Activated B cell treated with CpG ODN at 0.5 μM for 24 hours (primary cell): ENCODE measurements at places on chromosomes 2 and 18.
A peak's percentile ranks its signal among the peaks of the same experiment; 100 is the strongest.

- no peak for DNase-seq
Measured at GRCh38 chr2:66701251-66701650, 266.3 kb downstream of the MEIS1 start.

GRCh38 chr2:98467082-98467536 is 22.5 kb downstream of the INPP4A start:
- no peak for DNase-seq

DNA sequence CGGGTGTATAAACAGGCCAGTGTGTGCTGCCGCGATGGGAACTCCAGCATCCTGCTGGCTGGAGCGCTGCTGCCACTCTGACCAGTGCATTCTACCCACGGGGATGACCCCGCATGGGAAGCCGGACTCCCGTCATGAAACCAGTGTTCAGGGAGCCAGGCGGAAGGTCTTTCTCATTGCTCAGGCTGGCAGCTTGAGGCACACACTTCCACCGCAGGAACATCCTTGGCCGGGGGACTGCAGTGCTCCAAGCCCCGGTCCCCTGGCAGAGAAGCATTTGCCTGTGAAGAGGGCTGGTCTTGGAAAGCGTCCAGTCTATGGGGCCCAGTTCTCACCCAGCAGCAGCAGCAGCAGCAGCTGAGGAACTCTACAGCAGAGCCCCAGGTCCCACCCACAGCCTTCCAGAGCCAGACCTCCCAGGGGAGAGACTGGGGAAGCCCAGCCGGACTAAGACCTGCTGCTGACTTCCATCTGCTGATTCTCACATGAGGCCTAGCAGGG is 235.9 kb downstream of the KLHL29 start:
- no peak for DNase-seq

GRCh38 chr2:79437433-79438267 is 75.2 kb upstream of the CTNNA2 start:
- DNase-seq, result no peak

DNA sequence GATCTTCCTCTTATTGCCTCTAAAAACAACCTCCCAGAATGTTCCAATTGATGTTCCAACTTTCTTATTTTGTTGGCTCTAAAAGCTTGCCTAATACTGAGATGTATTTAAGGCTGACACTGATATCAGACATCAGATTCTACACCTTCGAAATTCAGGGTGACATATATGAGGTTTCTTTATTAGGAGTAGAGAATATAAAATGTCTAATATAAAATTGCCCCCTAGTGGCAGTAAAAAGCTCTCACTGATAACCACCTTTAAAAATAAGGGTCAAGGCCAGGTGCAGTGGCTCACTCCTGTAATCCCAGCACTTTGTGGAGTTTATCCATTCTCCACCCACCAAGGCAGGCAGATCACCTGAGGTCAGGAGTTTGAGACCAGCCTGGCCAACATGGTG is 789.7 kb upstream of the SLC39A10 start:
- DNase-seq, result no peak

DNA sequence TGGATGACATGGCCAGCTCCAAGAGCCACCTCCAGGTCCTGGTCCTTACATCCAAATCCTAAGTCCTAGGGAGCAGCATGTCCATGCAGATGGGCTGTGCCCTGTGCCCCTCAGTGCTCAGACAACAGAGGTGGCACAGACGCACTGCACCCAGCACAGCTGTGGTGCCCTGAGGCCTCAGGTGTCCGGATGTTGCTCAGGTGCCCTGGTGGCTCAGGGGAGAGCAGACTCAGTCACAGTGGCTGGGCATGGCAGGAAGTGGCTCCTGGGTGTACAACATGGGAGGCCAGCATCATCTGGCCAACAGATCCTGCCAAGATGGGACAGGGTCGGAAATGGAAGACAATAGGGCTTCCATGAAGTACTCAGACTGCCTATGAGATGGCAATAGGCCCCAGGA is 50.1 kb downstream of the TIMM21 start:
- no peak for DNase-seq

DNA sequence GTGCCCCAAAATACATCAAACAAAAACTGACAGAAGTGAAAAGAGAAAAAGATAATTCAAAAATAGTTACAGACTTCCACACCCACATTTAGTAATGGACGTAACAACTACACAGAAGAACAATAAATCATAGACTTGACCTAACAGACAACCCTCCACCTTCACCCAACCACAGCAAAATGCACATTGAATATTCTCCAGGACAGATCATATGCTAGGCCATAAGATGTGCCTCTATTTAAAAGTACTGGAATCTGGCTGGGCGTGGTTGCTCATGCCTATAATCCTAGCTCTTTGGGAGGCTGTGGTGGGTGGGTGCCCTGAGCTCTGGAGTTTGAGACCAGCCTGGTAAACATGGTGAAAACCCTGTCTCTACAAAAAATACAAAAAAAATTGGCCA is 20.0 kb downstream of the SLC66A2 start:
- DNase-seq, result no peak

- DNase-seq, result no peak
Measured at GRCh38 chr2:55152475-55153412, 79.3 kb downstream of the CLHC1 start.

- no peak for DNase-seq
Measured at GRCh38 chr2:188016917-188017316, 274.8 kb upstream of the GULP1 start.

DNA sequence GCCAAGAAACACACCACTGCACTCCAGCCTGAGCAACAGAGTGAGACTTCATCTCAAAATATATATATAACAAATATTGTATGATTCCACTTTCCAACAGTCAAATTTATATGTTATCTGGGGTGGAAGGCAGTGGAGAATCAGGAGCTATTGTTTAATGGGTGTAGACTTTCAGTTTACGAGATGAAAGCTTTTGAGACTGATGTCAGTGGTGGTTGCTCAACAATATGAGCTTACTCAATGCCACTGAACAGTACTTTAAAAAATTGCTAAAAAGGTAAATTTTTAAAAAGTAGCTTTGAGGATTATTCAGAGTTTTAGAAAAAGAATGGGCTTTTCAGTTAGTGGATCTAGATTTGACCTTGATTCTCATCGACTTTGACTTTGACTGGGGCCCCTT is 105.9 kb upstream of the ST6GAL2 start:
- no peak for DNase-seq

GRCh38 chr2:31075941-31076590 is 62.2 kb downstream of the GALNT14 start:
- DNase-seq, result no peak

GRCh38 chr2:37377187-37377532 is 32.7 kb downstream of the QPCT start:
- no peak for DNase-seq

DNA sequence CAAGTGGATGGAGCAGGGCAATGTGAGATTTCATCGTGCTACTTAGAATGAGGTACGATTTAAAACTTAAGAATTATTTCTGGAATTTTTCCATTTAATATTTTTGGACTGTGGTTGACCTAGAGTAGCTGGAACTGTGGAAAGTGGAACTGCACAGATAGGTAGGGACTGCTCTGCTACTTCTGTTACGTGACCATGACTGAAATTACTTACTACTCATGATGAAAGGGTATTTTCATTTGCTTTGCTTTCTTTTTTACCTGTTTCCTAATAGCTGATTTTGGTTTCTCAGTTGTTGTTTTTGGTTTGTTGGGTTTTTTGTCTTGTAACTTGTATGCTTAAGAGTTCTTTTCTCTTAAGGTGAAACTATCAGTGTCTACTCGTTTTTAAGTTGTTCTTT is 11.4 kb downstream of the UBE2E3 start:
- no peak for DNase-seq

- DNase-seq, result no peak
Measured at GRCh38 chr2:23828986-23829385, 97.9 kb downstream of the ATAD2B start.

- DNase-seq, result no peak
Measured at GRCh38 chr2:196291426-196291825, 120.0 kb upstream of the STK17B start.

DNA sequence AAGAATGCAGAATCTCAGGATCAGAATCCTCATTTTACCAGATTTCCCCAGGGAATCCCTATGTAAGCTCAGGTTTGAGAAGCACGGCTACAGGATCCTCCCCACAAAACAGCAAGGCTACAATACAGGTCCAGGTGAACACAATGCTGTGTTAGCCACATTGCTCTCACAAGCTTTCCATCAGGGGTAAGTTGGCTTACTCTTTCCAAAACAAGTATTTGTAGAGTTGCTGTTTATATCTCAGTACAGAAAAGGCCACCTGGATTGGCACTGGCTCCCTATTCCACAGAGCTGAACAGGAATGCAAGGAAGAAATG is 11.0 kb downstream of the SPRED2 start:
- no peak for DNase-seq

DNA sequence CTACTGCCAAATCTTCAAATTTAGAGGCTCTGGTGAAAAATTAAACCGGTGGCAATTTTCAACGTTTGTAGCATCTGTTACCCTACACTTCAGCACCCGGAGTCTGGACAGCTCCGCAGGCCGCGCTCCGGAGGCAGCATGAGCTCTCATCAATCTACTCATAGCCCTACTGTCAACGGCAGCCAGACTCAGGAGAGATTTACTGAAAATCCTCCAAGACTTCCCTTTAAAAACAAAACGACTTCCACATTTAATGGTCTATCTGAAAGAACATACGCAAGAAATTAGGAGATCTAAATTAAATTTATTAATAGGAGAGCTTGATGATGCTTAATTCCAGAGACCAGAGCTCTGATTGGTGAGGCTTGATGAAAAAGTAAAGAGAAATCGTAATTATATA is 970 bp upstream of the ADCYAP1 start:
- DNase-seq, result no peak

GRCh38 chr2:7573166-7573825 is 656.1 kb downstream of the RNF144A start:
- no peak for DNase-seq

DNA sequence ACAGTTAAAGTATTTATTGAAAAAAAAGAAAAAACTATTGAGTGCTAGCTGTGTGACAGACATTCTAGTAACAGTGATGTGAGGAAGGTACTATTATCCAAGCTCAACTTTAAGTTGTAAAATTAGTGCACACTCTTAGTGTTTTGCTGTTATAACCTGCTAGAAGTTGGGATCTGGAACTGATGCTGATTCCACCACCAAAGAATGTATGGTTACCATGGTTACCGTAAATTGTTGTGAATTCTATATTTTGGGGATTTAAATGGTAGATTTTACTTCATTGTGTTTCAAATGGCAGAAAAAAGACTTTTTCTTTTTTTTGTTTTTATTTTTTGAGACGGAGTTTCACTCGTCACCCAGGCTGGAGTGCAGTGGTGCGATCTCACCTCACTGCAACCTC is 5.3 kb downstream of the AGFG1 start:
- DNase-seq, result no peak

DNA sequence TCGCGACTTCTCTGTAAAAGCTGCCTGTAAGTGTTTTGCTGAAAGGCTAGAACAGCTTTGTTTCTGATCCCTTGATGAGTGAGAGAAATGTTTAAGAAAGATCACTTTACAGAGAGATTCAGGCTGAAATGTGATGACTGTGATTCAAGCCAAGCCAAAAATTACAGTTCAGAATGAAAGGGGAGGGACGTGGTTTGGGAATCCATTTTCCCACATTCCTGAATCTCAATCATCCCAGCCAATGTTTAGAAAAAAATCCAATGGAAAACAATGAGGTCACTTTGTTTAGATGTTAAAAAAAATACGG is 416.7 kb downstream of the ARHGAP15 start:
- DNase-seq, result no peak

- DNase-seq, result no peak
Measured at GRCh38 chr2:120826260-120826648, 90.6 kb downstream of the GLI2 start.

- DNase-seq, result peak; percentile 41
Measured at GRCh38 chr2:221572821-221573429, 821 bp upstream of the EPHA4 start.

DNA sequence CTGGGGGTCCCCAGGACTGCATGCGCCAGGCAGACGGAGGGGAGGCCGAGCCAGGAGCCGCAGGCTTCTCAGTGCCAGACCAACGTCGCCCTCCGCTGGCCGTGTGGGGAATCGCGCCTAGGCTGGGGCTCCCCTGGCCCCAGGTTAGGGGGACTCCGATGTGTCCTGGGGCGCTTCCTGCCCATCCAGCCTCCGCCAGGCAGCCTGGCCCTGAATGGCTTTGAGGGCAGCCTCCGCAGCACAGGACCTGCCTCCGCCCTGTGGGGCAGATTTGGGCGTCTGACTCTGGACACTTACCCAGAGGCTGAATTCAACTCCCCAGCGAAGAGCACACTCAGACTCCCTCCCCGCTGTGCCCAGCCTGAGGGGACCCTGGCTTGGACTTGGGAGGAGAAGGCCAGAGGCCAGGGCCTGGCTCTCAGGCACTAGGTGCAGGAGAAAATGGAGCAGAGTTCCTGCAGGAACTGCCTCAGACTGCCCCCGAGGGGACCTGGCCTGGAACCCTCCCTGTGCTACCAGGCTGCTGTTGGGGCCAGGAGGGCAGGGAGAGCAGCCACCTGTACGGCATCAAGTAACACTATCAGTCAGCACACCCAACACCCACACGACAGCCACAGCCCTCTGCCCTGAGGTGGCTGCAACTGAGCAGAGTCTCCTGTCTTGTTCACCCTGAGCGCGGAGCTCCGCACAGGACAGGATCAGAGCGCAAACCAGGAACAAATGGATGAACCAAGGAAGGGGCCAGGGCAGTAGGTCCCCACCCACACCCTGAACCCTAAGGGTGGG is 597 bp upstream of the TEKT4 start:
- DNase-seq, result no peak

GRCh38 chr2:96423828-96424227 is 81.3 kb downstream of the NEURL3 start:
- DNase-seq, result no peak

GRCh38 chr2:135831180-135831812 is 5.7 kb downstream of the LCT start:
- DNase-seq, result no peak

GRCh38 chr2:26679867-26680266 is 12.7 kb upstream of the KCNK3 start:
- DNase-seq, result no peak

DNA sequence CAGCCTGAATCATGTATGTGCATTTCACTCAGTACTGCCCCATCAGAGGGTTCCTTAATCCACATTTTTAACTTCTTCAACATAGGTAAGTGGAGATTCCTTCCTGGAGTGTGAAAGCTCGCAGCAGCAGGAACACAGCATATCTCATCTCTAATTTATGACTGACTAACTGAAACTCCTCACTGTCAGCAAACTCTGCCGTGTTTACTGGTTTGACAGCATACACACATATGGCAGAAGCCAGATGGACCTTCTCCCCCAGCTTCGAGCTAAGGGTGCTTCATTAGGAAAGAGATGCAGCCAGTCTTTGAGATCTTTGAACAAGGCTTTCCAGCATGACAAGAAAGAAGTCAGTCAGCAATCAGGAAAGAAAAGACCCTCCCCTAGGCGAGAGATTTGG is 200.3 kb upstream of the ACVR2A start:
- DNase-seq, result no peak

- no peak for DNase-seq
Measured at GRCh38 chr2:69237070-69237670, 149.9 kb downstream of the GFPT1 start.

- DNase-seq, result no peak
Measured at GRCh38 chr2:181275643-181276070, 181.5 kb upstream of the ITGA4 start.
